ENCODE measurements at places on chromosomes 6 and 20. TPM values are rescaled to one million over a fixed set of nuclear protein-coding genes. Genes with fewer than 3 reads are reported as not detected.

SAMD10 gene
- 6.4 TPM for total RNA-seq

FAM217A gene
- not detected for total RNA-seq

DNA sequence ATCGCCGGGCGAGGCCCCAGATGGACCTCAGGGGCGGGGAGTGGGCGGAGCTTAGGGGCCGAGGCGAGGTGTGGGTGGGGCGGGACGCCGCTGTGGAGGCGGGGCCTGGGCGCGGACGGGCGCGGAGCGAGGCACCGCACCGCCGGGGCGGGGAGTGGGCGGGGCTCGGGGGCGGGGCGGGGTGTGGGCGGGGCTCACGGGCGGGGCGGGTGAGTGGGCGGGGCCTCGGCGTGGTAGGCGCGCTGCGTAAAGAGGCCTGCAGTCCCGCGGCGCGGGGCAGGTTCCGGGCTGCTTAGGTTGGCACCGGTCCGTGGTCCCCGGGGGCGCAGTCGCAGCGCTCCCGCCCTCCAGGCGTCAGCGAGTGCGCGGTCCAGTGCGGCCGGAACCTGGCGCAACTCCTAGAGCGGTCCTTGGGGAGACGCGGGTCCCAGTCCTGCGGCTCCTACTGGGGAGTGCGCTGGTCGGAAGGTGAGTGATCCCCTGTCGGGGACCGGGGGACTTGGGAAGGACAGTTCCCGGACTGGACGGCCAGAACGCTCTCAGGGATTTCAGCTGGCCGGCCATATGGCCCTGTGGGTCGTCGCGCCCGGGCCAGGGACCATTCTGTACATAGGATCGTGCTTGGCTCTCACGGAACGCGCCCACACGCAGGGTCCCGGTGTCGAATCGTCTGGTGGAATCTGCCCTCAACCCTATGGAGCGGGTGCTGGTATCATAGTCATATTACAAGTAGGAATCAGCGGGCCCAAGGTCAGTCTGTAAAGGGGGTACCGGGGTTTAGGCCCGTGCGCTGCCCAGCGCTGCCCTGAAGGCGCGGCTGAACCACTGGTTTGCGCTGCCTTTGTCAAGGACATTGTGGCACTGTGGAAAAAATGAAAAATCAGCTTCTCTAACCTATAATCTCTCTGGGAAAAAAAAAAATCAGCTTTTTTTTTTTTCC, at the start of gene NQO2:
TSS of gene NQO2 (plus strand) at position 277 of the 940 bp plus-strand sequence. CDS start 6,659 bp downstream, outside the sequence.
- DNase-seq = peak; percentile 90

- DNase-seq = peak; percentile 52
These were observed 297.4 kb downstream of the QKI start for GRCh38 chr6:163711615-163712565.

GRCh38 chr6:132948889-132949288, 134.5 kb downstream of the RPS12 start:
- no peak for DNase-seq

- DNase-seq = no peak
These were observed 56.9 kb downstream of the PHACTR2 start for GRCh38 chr6:143734641-143735063.

DNA sequence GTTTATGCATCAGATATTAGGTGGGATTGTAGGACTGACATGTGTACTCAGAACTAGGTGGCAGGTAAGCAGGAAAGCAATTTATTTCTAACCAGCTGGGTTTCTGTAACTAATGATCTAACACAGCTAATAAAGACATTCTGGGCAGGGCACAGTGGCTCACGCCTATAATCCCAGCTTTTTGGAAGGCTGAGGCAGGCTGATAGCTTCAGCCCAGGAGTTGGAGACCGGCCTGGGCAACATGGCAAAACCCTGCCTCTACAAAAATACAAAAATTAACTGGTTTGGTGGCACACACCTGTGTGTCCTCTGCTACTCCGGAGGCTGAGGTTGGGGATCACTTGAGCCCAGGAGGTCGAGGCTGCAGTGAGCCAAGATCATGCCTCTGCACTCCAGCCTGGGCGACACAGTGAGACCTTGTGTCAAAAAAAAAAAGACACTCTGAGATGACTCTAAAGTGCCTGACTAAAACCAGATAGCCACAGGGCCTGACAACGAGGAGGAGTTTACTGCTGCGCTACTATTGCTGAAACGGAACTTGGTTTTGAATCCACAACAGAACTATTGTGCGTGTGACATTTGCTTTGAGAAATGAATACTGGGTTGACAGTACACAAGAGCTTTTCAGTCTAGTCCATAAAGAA, 29.2 kb upstream of the CEP85L start:
- DNase-seq = no peak

DNA sequence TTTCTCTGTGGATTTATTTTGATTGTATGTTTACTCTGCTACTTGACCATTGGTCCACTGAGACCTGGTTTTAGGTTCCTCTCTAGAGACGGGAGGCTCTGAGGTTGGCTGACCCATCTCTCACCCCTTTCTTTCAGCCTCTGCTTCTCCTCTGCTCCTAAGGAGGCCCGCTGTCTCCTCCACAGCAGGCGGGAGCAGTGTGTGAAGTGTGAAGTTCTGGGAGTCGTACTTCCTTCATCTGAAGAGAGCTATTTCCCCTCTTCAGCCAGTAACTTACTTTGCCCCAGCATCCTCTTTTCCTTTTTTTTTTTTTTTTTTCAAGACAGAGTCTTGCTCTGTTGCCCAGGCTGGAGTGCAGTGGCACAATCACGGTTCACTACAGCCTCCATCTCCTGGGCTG, 21.1 kb downstream of the PDRG1 start:
- no peak for DNase-seq
